Posterior vena cava (tissue), 2 donors: ENCODE measurements at places on chromosomes 3 and 15. TPM values are rescaled to one million over a fixed set of nuclear protein-coding genes. Genes with fewer than 3 reads are reported as not detected.

CELSR3 gene
- total RNA-seq: 0.65 TPM

EPHA6 gene
- 1.1 TPM for total RNA-seq

P3H2 gene
- total RNA-seq: 9.7 TPM

CPNE4 gene
- total RNA-seq: not detected

USP50 gene
- total RNA-seq: 0.86 TPM

IL5RA gene
- total RNA-seq: 0.46 TPM

PDHB gene
- 60.4 TPM for total RNA-seq

ESYT3 gene
- 0.37 TPM for total RNA-seq

WNT7A gene
- total RNA-seq: not detected

SPINK8 gene
- not detected for total RNA-seq

SNX22 gene
- not detected for total RNA-seq

PRTG gene
- total RNA-seq: 1.3 TPM

ANKRD34C gene
- total RNA-seq: 0.14 TPM

LRTM1 gene
- total RNA-seq: not detected

RASSF1 gene
- 31.3 TPM for total RNA-seq

POPDC2 gene
- total RNA-seq: 7.0 TPM

CYFIP1 gene
- 119 TPM for total RNA-seq
